Retina (tissue), 1 donor: ENCODE measurements at places on chromosomes 3 and 15.

DNA sequence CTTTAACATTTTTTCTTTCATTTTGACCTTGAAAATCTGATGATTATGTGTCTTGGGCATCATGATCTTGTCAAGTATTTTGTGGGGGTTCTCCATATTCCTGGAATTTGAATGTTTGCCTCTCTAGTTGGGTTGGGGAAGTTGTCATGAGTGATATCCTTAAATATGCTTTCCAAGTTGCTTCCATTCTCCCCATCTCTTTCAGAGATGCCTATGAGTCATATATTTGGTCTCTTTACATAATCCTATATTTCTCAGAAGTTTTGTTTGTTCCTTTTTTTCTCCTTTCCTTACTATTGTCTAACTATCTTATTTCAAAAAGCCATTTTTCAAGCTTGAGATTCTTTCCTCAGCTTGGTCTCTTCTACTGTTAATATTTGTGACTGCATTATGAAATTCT lies 69.0 kb upstream of the CCDC80 start:
- no peak for DNase-seq

- DNase-seq, result no peak
These were observed 476.7 kb downstream of the OCA2 start for GRCh38 chr15:27622371-27622770.

- no peak for DNase-seq
These were observed 167.7 kb upstream of the NECTIN3 start for GRCh38 chr3:110903771-110904519.

GRCh38 chr3:35690271-35690670 lies 50.9 kb downstream of the ARPP21 start:
- DNase-seq, result no peak

DNA sequence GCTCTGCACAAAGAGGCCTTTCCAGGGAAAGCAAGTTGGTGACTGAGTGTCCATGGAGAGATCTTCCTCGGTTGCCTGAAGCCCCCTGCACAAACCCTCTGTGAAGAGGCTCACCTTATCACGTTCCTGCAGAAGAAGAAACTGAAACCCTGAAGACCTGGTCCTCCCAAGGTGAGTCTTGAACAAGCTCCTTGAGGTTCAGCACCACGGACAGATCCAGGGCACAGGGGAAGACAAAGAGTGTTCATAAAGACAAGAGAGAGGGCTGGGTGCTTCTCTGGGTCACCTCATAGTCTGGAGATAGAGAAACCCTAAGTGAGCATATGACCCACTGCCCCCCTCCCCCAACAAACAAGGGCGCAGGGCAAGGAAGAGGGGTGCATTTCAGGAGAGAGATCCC lies 21.7 kb upstream of the TBC1D21 start:
- no peak for DNase-seq

DNA sequence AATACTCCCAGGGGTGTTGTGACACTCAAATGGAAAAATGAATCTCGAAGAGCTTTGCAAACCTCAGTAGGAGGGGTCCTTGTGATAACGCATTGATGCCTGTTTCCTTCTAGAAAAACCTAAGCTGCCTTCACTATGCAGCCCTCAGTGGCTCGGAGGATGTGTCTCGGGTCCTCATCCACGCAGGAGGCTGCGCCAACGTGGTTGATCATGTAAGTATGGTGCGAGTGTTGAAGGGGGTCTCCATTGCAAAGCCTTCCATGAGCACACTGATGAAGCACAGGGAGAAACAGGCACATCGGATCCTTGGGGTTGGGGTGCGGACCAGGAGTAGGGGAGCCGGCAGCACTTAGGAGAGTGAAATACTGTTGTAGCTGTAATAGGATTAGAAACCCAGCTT lies 22.3 kb downstream of the ANKDD1A start:
- no peak for DNase-seq

- peak; percentile 92 for DNase-seq
These were observed 40.5 kb upstream of the ROPN1 start for GRCh38 chr3:124032311-124032880.

GRCh38 chr3:94117729-94118128 lies 54.9 kb downstream of the NSUN3 start:
- DNase-seq, result no peak

DNA sequence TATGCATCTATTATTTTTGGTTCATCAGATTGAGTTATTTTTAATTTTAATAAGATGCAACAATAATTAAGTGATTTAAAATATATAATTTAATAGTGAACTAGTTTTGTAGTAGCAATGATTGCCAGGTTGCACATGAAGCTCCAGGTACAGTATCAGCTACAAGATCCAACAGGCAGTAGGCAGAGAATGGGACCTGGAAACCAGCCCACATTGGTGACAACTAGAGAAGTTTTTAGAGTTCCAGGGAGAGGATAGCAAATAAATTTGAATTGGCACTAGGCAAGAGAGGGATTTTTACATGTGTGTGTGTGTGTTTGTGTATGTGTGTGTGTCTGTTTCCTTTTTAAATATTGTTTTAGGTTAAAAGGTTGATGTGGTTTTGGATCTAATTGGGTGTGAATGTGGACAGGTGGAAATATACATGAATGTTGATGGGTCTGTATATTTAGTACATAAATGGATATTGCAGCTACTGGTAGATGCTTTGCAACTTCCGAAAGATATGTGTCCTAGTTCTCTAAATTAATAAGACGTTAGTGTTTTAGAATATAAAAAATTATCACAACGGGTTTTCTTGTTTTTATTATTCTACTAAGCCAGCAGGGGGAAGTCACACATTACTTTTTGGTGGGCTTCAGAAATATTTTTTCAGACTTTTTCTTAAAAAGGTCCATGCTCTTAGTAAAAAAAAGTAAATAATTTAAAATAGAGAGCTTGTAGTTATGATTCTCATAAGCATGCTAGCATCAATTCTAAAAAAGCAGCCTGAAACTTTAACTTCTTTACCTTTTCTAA lies 110.1 kb upstream of the GBE1 start:
- no peak for DNase-seq

DNA sequence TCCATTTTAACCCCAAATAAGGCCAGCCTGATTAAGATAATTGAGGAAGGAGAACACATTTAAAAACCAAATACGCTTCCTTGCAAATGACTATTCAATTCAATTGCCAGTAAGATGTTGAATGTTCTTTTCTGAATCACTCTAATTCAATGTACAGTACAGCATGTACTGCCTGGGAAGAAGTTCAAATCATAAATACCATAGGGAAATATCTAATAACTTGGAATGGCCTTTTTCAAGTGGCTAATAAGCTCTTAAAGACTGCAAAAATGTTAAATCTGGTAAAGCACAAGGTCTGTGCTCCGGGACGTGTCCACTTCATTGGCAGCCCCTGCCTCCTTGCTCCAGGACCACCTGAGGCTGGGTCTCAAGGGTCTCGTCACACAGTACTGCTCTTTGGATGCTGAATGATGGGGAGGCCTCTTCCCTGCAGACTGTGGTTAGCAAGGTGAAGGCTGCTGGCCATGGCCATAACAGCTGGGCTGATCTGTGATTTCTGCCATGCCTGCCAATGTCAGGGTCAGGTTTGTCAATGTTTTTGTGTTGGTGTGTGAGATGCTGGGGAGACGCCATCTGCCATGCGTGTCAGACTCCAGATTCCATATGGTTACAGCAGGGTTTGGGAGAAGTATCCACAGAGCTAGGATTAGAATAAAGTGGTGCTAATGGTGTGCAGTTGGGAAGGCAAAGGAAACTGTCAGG lies 300.5 kb downstream of the ADAMTS17 start:
- no peak for DNase-seq

GRCh38 chr3:14133188-14133800 lies 8.4 kb downstream of the TMEM43 start:
- no peak for DNase-seq

DNA sequence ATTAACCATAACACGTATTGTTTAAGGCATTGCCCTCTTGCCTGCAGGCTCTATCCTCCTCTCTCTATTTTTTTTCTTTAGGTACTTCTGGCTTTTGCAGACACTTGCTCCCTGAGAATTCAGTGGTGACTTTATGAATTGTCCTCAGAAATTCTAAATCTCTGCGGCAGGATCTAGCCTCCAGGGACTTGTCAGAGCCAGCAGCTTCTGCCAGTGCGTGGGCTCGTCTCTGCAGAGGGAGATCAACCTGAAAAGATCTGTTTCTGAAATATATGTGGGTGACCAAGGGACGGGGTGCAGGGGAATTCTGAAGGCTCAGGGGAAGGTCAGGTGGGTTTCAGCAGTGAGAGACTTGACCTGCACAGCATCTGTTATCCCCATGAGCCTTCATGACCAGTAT lies 326.1 kb upstream of the LRRFIP2 start:
- no peak for DNase-seq

DNA sequence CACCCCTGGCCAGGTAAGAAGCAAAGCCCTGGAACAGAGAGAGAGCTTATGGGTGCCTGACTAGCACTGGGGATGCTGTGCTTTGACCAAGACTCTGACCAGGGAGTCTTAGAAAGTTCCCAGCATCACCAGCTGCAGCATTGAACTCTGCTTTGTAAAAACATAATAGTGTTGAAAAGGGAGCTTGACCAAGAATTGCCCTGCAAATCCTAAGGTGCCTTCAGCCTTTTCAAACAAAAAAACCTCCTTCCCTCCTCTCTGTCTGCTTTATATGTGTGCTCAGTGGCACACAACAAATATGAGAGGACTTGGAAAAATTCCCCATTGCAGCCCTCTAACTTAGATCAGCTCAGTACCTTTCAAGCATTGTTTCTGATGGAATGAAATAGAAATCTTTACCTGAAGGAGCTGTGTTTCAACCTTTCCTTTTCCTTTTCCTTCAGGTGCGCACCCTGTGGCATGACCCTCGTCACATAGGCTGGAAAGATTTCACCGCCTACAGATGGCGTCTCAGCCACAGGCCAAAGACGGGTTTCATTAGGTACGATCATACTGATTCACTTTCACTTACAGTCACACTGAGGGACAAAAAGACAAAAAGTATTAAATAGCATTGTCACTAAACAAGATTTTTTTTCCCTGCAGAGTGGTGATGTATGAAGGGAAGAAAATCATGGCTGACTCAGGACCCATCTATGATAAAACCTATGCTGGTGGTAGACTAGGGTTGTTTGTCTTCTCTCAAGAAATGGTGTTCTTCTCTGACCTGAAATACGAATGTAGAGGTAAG lies 13.0 kb downstream of the THBS1 start:
- no peak for DNase-seq

DNA sequence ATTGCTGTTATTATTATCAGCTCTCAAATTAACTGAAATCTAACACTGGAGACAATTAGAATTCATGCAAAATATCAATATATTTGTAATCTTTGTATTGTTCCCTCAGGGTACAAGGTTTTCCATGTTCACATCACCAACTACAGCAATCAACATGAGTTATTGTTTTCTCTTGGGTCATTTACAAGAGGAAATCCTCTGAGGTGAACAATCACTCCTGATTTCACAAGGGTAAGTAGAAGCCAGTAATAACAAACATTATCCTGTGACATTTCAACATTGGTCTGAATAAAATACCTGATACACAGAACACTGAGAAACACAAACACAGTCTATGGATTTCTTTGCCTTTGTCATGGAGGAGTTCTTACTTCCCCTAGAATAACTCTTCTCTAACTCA lies 174.0 kb downstream of the SUCNR1 start:
- DNase-seq, result no peak

- DNase-seq, result no peak
These were observed 23.2 kb upstream of the PIGZ start for GRCh38 chr3:196991581-196992460.

DNA sequence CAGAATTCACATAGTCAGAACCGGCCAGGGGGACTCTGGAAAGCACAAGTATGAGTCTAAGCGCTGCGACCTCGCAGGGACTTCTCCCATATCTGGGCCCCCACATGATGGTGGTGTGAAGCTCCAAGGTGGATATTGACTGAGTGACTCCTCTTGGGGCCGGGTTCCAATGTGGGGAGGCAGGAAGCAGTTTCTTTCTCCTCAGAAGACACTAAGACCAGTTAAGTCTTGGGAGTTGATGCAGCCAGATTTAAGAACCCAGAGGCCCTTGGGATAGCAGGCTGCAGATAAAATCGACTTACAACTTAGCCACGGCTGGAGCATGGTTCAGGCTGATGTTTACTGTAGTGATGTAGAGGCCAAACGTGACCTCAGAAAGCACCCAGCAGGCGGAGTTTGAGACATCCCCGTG lies 55.4 kb upstream of the KLF13 start:
- no peak for DNase-seq

GRCh38 chr3:73653877-73654276 lies 29.1 kb upstream of the PDZRN3 start:
- DNase-seq, result no peak

DNA sequence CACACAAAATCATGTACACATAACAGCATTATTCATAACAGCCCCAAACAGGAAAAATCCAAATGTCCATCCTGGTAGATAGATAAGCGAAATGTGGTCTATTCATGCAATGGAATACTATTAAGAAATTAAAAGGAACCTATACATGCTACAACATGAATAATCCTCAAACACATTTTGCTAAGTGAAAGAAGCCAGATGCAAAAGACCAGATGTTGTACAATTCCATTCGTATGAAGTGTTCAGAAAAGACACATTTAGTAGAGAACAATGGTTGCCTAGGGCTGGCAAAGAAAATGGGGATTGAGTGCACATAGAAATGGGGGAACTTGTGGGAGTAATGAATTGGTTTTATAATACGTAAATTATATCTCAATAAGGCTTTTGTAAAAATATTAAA lies 182.3 kb downstream of the EBLN2 start:
- DNase-seq, result no peak

- no peak for DNase-seq
These were observed 78.0 kb upstream of the FEZF2 start for GRCh38 chr3:62451211-62451887.

- peak; percentile 67 for DNase-seq
These were observed 20.4 kb upstream of the SATB1 start for GRCh38 chr3:18445401-18446148.

GRCh38 chr15:96119734-96120133 lies 210.8 kb upstream of the NR2F2 start:
- DNase-seq, result no peak

DNA sequence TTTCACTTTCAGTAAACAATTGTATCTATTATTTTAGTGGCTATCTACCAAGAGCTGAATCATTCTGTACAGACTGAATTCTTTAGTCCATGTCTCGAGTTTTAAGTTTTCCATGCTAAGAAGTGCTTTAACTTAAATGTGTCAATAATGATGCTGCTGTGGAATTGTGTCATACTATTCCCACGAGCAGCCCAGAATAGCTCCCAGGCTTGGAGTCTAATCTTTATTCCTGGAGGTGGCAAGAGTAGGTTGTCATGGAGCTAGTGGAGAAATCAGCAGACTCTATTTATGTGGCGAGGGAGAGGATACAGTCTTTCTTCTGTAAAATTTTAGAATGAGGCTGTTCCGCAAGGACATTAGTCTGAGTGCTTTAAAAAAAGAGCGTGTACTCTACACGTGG lies 207.2 kb downstream of the ROBO2 start:
- DNase-seq, result no peak

- no peak for DNase-seq
These were observed 295 bp downstream of the ZWILCH start for GRCh38 chr15:66505430-66505811.

- DNase-seq, result no peak
These were observed 28.6 kb downstream of the FAM174B start for GRCh38 chr15:92627014-92627413.

- DNase-seq, result no peak
These were observed 12.4 kb downstream of the PLS1 start for GRCh38 chr3:142608631-142609030.

- no peak for DNase-seq
These were observed 31.7 kb downstream of the ZNF445 start for GRCh38 chr3:44445786-44446185.

- no peak for DNase-seq
These were observed 986.5 kb downstream of the ROBO2 start for GRCh38 chr3:78026318-78026828.

- no peak for DNase-seq
These were observed 225.1 kb downstream of the EPHB1 start for GRCh38 chr3:135020181-135020580.
